Aorta (tissue), 5 donors: ENCODE measurements at places on chromosomes 16 and 17. TPM values are rescaled to one million over a fixed set of nuclear protein-coding genes. Genes with fewer than 3 reads are reported as not detected.
A peak's percentile ranks its signal among the peaks of the same experiment; 100 is the strongest.

PITPNM3 gene
- 1.8 TPM for total RNA-seq

DNA sequence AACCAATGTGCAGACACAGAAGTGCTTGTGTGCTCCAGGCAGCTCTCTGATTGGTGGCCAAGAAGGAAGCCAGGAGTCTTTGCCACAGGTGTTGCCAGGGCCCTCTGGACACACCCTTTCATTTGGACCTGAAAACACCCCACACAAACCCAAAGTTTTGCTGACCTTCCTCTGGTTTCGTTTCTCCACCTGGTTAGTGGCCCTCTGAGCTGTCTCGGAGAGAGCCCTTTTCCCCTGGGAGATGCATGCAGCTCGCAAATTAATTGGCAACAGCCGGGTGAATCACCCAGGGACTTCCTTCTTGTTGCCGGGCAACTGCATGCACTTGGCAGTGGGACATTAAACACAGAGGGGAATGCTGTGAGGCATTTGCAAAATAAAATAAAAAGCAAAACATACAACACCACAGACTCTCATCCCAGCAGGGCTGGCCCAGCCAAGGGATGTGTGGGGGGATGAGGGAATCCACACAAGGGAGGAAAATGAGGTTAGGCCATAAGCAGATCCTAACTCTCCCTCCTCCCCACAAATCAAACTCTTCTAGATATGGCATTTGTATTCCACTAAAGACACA, 286.6 kb downstream of the SOX9 start:
- DNase-seq: peak; percentile 85

TPSB2 gene
- 51.0 TPM for total RNA-seq

- no peak for DNase-seq
These were observed 56.8 kb downstream of the B9D1 start for GRCh38 chr17:19305761-19306159.

RHBDL3 gene
- total RNA-seq: 0.29 TPM

AMFR gene
- total RNA-seq: 112 TPM

- no peak for DNase-seq
These were observed 9.2 kb upstream of the CCL22 start for GRCh38 chr16:57349212-57350031.

DNA sequence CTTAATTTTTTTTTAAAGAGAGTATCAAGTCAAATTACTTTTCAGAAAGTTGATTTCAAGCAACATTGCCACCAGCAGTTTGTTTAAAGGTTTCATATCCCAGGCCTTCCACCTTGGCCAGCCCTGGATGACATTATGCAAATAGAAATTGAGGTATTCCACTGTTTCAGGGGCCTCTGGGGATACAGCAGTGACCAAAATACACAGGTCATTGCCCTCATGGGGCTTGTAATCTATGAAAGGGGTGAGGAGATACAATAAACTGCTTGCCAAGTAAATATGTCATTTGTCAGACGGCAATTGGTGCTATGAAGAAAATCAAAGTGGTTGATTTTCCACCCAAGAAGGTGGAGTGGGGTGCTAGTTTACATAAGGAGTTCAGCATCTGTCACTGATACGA, 37.8 kb upstream of the TMC5 start:
- no peak for DNase-seq

DNA sequence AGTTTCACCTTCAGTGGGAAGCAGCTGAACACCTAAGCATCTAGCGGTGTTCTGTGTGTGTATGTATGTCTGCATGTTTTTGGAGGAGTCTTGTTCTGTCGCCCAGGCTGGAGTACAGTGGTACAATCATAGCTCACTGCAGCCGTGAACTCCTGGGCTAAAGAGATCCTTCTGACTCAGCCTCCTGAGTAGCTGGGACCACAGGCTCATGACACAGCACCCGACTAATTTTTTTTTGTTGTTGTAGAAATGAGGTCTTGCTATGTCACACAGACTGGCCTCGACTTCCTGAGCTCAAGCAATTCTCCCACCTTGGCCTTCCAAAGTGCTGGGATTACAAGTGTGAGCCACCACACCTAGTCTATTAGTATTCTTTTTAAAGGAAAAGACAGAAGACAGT, 30.2 kb upstream of the FAAP100 start:
- no peak for DNase-seq

DNA sequence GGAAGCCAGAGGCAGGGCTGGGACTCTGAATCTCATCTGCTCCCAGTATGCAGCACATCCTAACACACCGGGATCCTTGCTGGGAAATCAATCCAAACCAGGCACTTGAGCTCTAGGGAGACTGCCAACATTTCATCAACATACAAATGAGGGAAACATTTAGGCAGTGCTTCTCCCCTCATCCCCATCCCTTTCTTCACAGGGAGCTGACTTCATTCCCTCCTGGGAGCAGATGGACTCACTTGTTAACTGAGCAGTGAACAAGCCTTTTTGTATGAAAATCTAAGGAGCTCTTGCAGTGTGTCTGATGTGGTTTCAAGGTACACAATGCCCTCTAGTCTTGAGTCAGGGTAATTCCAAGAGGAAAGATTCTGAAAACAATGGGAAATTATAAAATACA, 96.3 kb downstream of the TMEM114 start:
- no peak for DNase-seq

DNA sequence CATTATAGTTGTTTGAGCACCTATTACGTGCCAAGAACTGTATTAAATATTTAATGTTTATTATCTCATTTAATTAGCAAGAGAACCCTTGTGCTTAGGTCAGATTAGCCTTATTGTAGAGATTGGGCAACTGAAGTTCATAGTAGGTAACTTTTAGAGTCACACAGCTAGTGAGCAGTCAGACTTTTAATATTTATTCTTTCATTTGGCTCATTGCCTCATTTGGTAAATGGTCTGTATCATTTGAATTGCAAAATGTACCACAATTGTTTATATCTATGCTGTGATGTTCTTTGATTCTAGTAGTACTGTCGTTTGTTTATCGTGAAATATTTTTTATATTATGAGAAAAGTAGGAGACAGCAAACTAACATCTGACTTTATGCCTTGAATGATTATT, 7.6 kb downstream of the CLTC start:
- no peak for DNase-seq

CIAO2B gene
- total RNA-seq: 51.9 TPM

- DNase-seq: no peak
These were observed 2.1 kb upstream of the TEX19 start for GRCh38 chr17:82356845-82357355.

DNA sequence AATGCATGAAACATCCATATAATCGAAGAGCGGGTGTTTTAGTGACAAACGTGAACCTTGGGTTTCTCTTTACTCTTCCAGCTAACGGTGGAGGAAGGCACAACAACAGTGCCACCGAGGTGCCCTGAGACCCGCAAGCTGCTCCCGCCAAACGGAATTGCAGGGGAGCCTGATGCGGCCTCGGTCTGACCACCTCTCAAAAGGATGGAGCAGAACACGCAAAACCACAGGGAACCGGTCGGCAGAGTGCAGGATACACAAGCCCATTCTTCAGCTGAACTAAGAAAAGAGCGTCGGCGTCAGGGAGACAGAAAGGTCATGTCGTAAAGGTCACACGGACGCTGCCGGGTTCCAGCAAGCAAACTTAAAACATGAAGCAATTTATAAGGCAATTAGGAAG, 109.5 kb upstream of the ZNF750 start:
- peak; percentile 59 for DNase-seq

DNA sequence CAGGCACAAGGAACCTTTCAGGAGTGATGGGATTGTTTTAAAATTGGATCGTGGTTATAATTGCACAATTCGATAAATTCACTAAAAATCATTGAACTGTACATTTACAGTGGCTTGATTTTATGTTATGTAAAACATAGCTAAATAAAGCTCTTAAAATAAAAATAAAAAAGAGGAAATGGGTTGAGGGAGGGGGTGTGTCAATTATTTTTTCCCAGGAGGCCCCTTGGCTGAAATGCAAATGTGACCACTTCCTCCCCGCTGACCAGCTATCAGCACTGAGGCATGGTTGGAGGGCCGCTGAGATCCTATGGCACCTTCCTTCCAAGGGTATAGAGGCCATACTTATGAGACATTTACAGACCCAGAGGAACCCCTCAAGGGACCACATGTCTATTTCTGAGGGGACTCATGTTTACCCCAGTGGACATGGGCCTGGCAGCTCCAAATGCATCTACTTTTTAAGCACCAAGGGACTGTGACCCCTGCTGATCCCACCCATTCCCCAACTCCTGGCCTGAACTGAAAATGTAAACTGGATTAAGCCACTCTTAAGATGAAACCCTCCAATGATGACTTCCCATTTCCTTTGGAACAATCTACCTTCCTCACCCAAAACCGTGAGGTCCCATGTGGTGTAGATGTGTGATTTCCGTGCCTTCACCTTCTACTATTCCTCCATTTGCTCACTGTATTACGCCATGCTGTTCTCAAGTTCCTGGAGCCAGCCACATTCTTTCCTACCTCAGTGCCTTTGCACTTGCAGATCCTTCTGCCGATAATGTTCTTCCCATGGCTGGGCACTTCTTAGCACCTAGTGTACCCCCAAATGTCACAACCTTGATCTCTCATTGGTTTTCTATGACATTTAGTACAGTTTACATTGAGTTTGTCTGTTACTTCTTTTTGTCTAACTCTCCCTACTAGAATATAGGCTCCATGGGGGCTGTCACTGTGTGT, 2.8 kb upstream of the IL21R start:
- DNase-seq: no peak

DNA sequence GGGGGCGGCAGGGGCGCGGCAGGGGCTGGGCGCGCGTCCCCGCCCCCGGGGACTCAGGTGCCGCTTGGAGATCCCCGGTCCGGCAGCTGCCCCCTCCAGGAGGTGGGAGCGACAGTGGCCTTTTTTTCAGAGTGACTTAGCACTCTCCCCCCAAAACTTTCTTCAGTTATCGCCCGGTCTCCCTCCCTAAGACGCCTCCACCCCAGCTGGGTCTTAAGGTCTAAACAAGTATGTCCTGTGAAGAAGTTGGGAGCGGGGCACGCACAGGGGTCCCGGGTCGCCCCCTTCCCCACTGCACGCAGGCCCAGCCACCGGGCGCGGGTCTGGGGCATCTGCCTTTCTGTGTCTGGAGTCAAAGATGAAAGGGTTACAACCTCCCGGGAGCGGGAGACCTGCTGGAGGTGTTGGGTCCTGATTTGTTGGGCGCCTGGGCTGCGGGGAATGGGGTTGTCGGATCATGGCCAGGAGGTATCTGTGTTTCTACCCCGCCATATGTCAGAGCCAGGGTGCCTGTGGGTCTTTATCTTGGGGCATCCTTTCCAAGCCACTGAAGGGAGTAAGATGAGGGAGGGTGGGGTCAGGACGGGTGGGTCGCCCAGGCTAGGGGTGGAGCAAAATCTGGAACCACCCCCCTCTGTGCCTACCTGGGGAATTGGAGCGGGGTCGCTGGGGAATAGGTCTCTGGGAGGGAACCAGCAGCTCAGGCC, 757 bp downstream of the FMNL1 start:
- DNase-seq: no peak

DNA sequence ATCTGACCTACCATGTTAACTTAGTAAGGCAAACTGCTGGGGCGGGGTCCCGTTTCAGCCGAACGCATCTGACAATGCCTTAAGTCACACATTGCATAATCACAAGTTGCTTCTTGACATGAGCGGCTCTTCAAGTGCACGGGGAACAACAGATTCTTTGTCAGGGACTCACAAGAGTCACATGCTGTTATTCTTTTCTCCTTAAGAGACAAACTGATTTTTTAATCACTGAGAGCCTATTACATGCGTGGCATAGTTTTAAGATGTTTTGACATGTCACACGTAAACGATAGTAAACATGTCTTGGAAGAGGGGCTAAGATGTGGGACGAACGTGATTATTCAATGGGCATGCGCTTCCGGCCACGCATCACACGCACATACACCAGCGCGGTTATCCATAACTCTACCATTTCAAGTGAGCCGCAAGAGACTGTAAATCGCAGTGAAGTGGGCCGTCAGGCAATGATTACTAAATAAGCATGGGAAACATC, 63.4 kb downstream of the ADCY9 start:
- DNase-seq: no peak

GRCh38 chr16:87431926-87432325, 39.8 kb downstream of the MAP1LC3B start:
- DNase-seq: no peak

DNA sequence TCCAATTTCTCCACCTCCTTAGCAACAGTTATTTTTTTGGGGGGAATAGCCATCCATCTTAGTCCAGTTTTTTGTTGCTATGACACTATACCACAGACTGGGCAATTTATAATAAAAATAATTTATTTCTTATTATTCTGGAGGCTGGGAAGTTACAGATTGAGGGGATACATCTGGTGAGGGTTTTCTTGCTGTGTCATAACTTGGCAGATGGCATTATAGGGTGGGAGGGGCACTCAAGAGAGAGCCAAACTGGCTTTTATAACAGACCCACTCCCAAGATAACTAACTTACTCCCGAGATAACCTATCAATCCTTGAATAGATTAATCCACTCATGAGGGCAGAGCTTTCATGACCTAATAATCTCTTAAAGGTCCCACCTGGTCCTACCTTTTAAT, 84.2 kb downstream of the ABCA8 start:
- no peak for DNase-seq

DNA sequence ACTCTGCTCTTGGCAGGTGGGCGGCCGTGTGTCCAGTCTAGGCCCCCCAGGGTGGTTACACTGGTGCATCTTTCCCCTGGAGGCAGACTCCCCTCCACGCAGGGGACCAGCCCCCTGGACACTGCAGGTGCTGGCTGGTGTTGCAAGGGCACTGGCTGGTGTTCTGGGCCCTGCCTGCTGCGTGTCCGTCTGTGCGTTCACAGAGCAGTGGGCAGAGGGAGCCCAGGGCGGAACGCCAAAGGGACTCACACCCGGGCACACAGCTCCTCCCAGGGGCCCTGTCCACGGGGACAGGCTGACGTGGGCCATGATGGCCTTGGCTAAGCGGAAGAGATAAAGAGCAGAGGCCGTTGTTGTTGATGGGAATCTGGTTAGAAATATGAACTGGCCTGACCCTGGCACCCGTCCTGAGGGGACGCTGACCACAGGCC, 27.3 kb downstream of the ACSF3 start:
- DNase-seq: peak; percentile 39

ALDH3A1 gene
- 0.27 TPM for total RNA-seq

- no peak for DNase-seq
These were observed 4.7 kb upstream of the IL17C start for GRCh38 chr16:88633684-88634140.

DNA sequence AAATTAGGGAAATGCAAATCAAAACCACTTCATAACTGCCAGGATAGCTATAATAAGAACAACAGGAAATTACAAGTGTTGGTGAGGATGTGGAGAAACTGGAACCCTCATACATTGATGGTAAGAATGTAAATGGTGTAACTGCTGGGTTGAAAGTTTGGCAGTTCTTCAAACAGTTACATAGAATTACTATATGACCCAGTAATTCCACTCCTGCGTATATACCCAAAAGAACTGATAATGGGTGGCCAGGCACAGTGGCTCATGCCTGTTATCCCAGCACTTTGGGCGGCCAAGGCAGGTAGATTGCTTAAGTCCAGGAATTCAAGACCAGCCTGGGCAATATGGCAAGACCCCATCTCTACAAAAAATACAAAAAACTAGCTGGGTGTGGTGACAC, 4.5 kb upstream of the CMTM4 start:
- DNase-seq: no peak
